ENCODE measurements at places on chromosomes 11 and 22.

GRCh38 chr22:23280356-23281052 is 100.2 kb downstream of the BCR start:
- no peak for DNase-seq

GRCh38 chr11:63821411-63821810 is 8.2 kb downstream of the SPINDOC start:
- DNase-seq = no peak

DNA sequence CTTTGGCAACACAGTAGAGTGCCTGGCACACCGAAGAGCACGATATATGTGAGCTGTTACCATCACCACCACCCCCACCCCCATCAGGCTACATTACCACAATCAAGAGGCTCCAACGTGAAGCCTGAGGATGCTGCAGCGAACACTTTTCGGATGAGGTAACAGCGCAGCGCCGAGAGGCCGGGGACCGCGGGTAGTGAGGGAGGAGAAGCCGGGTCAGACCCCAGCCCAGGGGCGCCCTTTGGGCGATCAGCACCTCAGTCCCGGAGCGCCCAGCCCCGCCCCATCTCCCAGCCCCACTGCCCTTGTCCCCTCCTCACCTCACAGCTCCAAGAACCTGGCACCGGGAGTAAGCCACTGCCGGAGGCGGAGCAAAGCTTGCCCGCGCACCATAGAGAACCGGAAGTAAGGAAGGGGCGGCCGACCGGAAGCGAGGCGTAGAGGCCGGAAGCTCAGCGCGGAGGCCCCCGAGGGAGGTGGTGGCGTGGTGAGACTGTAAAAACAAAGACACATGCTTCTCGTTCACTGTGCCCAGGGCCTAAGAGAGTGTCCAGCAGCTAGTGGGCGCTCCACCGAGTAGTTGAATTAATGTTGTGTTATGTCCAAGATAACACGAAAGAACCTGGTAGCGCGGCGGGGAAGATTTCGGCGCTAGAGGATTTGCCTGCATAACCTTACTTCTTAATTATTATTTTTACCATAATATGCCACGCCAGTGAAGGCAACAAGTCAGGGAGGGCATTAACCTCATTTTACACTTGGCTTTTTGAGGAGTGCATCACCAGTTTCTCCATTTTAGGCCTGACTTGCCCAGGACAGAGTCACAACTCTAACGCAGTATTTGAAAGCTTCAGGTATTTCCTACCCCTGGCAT is at the start of gene THOC5:
Gene THOC5 (minus strand): TSS at position 407 of the 874 bp plus-strand sequence. CDS start 4,610 bp downstream, outside the sequence.
- peak; percentile 81 for DNase-seq

GRCh38 chr22:42156121-42156520 is 25.5 kb upstream of the CYP2D6 start:
- no peak for DNase-seq
